NCI-H510A treated with DMSO at 0.1 percent for 48 hours (cell line): ENCODE measurements at places on chromosomes 6 and 20.
A peak's percentile ranks its signal among the peaks of the same experiment; 100 is the strongest.

DNA sequence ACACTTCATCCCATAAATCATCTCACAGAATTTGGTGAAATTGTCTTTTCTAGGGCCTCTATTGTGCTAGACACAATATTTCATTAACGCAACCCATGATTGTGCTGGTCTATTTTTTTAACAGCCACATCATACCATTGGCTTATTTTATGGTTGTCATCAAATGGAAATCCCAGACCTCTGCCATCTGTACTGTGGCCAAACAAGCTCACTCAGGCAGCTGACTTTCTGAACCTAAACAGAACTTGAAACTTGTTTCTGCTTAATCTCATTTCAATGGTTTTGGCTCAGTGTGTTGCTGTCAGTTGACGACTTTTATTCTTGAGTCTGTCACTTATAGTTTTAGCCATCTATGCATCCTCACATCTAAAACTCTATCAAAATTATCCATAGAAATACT, 111.8 kb downstream of the HAO1 start:
- DNase-seq = no peak

- no peak for DNase-seq
Measured at GRCh38 chr20:63318391-63319163, 25.6 kb downstream of the COL20A1 start.

- no peak for DNase-seq
Measured at GRCh38 chr20:41958391-41958790, 340.2 kb upstream of the CHD6 start.

DNA sequence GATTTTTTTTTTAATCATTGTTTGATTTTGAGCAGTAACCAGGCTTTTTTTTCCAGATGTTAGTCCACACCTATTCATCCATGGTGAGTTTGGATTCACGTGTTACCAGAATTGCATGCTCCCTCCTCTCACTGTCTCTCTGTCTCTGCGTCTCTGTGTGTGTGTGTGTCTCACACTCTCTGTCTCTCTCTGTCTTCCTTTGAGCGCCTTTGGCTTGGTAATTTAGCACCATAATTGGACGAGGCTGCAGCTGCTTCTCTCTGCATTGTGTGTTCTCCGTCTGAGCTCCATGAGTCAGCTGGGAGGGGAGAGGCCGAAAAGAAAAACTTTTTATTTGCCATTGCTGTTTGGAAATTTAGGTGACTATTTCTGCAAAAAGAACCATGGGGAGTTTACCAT, 3.4 kb downstream of the TFAP2B start:
- DNase-seq = no peak

- DNase-seq = no peak
Measured at GRCh38 chr20:5096463-5096862, 23.3 kb downstream of the PCNA start.

DNA sequence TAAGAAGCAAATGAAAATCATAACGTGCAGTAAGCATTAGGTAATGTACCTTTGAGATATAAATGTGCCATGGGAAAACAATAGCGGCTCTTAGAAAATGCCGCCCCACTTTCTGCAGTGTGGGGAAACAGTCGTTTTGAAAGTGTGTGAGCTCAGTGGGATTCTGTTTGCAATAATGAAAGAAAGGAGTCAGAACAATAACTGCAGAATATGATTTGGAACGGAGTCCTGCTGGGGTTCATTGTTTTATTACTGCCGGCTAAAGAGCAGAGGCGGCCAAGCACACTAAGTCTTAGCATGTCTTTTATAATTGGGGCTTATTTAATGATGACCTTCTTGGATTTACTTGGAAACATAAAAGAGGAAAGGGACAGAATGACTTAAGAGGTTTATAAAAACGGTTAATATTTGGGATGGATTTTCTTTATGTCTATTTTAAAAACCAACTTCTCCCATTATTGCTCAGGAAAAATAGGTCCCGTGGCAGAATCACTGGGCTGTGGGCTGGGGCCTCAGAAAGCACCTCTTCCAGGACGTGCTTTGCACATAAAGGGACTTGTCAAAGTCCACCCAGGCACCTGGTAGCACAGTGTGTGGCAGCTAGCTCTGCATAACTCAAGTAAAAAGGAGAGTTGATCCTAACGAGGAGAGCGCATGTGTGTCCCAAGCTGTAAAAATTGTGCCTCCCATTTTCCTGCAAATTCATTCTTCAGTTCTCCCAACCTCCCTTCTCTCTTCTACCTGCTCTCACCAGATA, 44.0 kb upstream of the SLC22A16 start:
- no peak for DNase-seq

DNA sequence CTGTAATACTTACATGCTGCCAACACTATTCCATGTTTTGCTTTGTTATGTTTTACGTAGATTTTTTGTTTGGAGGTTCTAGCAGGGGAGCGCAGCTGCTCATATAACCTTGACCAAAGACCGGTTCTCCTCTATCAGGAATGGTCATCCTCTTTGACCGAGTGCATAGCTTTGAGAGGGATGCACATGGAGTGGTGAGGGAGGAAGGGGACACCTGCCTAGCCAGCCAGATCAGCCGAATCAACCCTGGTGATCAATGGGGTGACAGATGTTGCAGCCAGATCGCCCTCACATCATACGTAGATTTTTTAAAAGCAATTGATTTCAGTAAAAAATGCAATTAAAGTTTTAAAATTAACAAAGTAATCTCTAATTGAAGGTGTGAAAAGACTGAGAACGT, 6.3 kb downstream of the DSTN start:
- no peak for DNase-seq

DNA sequence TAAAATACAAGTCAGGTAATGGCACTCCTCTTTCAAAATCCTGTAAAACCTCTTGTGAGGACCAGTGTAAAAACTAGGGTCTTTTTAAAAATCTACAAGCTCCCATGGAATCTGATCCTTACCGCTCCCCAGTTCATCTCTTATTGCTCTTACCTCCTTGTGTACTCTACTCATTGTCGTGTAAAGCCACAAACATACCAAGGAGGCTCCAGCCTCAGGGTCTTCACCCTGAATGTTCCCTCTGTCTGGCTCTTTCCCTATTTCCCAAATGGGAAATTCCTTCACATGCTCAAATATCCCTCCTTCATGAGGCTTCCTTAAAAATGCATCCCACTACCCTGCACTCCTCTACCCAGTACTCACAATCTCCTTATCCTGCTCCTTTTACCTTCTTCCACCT, 67.1 kb downstream of the TASP1 start:
- no peak for DNase-seq

- DNase-seq = no peak
Measured at GRCh38 chr6:14948586-14949245, 297.2 kb upstream of the JARID2 start.

DNA sequence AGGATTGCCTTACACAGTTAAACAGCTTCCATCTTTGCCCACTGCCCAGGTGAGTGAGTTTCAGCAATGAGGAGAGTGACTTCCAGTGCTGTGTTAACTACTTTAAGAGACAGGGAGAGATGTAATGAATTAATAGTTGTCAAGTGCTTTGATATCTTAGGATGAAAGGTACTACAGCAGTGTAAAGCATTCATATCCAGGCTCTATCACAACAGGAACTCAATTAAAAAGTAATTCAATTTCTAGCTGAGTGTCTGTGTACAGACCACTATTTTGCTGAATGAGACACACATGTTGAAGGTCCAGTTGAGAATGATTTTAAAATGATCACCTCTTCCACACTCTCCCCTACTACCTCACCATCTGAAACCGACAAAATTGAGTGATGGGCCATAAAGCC, 70.7 kb upstream of the BEND3 start:
- no peak for DNase-seq

GRCh38 chr6:154356113-154356512, 490 bp downstream of the IPCEF1 start:
- DNase-seq = no peak

- DNase-seq = peak; percentile 53
Measured at GRCh38 chr20:5000263-5001173, 792 bp downstream of the SLC23A2 start.

DNA sequence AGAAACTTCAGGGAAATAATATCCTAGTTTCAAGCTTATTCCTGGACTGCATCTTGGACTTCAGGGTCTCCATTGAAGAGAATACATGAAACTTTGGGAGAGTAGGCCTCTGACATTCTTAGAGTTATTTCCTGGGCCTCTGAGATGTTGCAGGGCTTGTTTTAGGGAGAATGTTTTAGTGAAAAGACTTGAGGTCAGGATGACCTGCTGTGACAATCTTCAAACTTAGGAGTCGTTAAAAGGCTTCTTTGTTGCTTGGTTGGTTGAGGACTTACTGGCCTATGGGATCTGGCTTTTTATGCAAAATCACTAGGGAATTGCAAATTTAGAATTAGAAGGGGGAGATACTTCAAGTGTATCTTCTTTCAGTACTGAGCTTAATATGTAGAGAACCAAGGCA, 613.2 kb upstream of the FLRT3 start:
- no peak for DNase-seq

DNA sequence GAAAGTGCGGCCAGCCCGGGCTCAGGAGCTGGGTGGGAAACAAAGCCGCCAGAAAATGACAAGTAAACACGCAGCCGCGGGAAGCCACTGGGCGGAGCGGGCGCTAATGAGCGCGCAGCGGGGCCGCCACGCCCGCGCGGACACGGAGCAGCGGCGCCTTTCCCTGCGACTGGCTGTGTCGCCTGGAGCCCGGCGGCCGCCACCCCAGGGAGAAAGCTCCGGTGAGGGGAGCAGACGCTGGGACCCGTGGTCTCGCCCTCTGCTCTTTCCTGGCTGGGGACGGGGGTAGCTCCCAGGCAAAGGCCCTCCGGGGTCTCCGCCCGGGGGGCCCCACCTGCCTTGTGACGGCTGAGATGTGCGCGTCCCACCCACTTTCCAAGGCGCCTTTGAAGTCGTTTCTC, 54.9 kb downstream of the PRR18 start:
- no peak for DNase-seq

GRCh38 chr20:62675156-62675876, 33.0 kb downstream of the SLCO4A1 start:
- no peak for DNase-seq

- no peak for DNase-seq
Measured at GRCh38 chr6:107550906-107551305, 61.0 kb downstream of the SOBP start.

GRCh38 chr6:32194825-32195651, 2.6 kb upstream of the GPSM3 start:
- DNase-seq = peak; percentile 34

DNA sequence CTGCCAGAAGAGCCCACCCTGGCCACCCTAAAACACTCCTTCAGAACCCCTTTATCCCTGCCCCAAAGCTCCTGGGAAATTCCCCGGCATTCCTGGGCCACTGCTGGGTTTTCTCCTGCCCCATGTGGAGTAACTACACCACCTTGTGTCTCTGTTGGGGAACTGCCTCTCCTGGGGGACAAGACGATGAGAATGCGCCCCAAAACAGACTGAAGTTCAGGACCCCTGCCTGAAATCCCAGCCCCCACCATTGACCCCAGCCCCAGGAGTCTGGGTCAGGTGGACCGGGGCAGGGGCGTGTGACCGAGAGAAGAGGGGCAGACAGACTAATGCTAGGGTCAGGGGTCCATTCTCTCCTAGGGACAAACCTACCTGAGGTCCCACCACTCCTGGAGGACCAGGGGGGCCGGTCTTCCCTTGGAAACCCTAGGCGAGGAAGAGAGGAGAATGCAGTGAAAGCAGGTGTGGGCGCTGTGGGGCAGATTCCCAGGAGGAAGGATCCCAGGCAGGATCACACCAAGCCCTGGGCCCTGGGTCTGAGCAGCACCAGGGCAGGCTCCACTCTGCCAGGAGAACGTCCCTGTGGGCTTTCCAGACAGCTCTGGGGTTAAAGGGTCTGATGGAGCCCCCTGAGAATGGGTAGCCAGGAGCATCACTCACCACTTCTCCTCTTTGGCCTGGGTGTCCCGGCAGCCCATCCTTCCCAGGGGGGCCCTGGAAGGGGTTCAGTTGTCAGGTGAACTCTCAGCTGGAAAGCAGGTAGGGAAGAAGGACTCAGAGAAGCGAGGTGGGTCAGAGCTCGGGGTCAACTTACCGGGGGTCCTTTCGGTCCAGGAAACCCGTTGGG, 19.4 kb downstream of the COL11A2 start:
- DNase-seq = no peak

DNA sequence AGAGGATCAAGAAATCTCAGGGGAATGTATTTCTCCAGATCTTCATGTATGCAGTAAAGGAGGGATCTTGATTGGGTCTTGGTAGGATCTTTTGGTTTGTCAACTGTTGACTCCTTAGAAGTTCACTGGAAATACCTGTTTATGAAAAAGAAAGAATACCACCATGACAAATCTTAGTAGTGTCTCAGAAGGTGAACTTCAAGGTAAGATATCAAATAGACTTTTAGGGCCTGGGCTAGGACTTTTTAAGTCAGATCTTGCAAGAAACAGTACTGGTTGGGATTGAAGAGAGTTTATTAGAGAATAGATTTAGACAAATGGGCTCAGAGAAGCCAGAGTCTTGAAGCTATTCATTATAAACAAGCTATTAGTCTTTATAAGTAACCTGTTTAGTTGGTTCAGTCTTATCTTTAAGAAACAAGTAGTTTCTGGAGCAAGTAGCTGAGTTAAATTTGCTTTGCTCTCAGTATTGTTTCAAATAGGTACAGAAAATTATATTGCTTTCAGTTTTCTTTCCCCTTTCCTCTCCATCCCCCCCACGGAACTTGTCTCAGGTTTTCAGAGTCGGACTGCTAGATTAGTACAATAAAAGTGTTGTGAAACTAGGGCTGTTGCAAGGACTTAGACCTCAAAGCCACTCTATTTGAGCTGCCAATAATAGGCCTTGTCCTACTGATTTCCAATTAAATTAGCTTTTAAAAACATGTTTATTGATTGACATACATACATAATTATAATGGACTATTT, 529.1 kb upstream of the CITED2 start:
- DNase-seq = no peak

DNA sequence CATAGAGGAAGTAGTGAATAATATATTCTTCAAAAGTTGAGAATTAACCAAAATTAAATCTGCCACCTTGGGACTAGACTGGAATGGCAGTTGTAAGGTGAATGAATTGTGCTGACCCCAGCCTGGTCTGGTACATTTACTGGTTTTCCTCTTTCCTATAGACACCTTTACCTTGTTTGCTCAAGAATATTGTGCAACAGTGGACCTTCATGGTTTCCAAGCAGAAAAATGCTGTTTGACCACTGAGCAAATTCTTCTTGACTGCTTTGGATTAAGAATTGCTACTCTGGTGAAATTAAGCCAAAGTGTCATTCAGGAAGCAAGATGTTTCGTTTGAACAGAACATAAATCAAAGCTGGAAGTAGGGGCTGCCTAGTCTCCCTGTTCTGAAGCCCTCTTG, 156.6 kb upstream of the TAB2 start:
- DNase-seq = no peak

DNA sequence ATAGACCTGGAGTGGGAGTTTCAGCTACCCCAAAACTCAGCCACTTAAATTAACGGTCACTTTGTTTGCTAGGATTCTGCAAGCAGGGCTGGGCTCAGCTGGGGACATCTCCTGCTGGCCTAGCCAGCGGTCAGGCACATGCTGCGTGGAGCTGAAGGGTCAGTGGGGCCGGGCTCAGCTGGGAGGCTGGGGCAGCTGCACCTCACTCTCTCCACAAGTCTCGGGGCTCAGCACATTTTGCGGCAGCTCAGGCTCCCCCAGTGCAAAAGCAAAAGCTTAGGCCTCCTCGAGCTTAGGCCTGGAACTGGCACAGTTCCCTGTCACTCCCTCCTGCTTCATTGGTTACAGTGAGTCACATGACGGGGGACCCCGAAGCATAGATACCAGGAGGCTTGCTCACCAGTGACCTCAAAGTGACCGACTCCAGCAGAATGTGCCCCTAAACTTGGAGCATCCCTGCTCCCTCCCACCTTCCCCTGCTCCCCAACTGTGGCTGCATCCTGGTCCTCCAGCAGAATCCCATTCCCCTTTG, 80.6 kb upstream of the CST7 start:
- DNase-seq = no peak

- no peak for DNase-seq
Measured at GRCh38 chr6:31479933-31480535, 17.9 kb upstream of the MICB start.
